Stimulated activated CD8-positive, alpha-beta memory T cell treated with anti-CD3 and anti-CD28 coated beads, Interleukin-4, amount 100 ng/mL, for 1 hour (primary cell): ENCODE measurements at places on chromosomes 5 and 9.

DNA sequence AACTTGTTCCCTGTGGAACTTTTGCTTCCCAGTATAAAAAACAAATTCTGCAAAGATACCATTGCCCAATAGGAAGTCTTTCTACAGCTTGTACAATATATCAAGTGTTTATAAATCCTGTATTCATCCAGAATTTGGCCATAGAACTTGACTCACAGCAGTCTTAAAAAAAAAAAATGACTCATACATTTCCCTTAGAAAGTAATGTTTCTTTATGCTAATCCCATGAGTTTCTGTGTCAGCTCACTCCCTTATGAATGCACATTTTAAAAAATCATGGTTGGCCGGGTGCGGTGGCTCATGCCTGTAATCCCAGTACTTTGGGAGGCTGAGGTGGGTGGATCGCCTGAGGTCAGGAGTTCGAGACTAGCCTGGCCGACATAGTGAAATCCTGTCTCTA is 89.3 kb upstream of the DMRT1 start:
- DNase-seq: no peak

GRCh38 chr5:104146652-104147051 is 584.1 kb upstream of the NUDT12 start:
- no peak for DNase-seq

DNA sequence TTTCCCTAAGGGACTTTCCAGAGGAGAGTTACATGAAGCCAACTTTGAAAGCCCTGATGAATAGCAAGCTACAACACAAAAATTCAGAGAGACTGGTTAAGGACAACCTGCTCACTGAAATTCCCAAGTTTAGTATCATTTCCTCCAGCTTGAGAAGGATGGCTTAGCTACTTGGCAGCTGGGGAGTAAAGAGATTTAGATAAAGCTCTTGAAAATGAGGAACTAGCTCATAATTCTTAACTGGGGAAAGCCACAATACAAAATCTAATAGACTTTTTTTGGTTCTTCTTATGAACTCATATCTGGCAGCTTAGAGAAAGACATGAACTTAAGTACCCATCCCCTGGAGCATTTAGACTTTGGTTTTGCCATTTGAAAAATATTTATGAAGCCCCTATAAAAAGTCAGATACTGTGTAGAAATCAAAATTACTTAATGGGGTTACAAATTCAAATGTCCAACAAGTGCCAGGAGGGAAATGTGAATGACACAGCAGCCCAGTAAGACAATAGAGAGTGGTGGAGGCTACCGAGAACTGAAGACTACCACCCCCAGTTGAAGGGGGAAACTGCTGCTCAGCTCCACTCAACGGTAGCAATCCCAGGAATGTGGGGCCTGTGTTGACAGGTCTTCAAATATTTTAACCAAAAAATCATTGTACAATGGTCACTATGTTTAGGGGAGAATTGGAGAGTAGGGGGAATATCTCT is 79.4 kb upstream of the ADRB2 start:
- no peak for DNase-seq

GRCh38 chr9:31590091-31590490 is 794.4 kb upstream of the ACO1 start:
- DNase-seq: no peak

DNA sequence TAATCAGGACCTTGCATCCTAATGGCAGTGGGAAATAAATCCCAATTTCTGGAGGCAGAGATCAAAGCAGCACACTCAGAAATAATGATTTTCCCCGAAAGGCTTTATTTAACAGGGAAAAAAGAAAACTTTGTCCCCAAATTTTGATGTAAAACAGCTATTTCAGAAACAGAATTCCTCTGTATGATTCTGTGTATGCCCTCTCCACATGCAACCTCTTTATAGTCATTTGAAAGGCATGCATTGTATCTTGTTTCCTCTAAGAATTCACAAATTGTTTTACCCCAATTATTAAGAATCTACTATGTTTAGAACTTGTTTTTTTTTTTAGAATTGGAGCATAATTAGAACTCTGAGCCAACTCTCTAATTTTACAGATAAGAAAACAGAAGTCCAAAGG is 2.7 kb upstream of the PTAR1 start:
- no peak for DNase-seq

DNA sequence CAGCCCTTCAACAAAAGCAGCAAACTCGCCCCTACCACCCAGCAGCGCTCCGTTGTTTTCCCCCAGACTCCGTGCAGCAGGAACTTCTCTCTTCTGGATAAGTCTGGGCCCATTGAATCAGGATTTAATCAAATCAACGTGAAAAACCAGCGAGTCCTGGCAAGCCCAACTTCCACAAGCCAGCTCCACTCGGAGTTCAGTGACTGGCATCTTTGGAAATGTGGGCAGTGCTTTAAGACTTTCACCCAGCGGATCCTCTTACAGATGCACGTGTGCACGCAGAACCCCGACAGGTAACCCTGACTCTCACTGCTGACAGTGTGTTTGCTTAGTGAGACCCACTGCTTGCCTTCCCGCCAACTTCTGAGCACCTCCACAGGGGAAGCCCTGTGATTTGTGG is 81.8 kb downstream of the PRDM6 start:
- DNase-seq: no peak

DNA sequence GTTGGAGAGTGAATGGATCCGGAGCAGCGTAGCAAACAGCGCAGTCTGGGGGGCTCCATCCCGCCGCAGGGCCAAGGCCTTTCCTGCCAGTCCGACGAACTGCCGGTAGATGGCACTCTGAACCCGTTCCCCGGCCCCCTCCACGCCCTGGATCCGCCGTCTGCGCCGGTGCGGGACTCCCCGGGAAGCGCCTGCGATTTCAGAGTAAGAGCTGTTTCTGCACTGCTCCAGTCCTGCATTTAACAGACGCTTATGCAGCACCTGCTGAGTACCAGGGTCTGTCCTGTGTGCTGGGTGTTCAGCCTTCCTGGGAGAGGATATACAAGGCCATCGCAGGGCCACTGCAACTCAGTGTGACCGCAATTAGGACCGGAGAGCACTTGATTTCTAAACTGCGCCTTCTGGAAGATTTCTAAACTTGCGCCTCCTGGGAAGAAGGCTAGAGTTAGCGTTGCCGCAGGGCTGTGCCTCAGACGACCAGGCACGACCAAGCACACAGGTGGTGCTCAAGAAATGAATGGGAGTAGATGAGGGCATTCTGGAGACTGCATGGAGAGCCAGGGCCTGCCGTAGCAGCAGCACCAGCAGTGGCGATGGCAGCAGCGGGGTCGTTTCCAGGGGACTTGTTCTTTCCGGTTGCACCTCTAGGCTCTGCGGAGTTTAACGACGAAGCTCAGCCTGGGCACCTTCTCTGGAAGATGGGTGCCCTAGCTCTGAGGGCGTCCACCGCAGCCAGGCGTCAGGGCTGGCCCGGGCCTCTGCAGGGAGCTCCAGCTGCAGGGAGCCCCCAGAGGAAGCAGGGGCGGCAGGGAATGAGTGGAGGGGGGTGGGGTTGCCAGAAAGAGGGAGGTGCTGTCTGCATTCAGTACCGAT is 14.3 kb upstream of the TIFAB start:
- DNase-seq: peak; percentile 47

DNA sequence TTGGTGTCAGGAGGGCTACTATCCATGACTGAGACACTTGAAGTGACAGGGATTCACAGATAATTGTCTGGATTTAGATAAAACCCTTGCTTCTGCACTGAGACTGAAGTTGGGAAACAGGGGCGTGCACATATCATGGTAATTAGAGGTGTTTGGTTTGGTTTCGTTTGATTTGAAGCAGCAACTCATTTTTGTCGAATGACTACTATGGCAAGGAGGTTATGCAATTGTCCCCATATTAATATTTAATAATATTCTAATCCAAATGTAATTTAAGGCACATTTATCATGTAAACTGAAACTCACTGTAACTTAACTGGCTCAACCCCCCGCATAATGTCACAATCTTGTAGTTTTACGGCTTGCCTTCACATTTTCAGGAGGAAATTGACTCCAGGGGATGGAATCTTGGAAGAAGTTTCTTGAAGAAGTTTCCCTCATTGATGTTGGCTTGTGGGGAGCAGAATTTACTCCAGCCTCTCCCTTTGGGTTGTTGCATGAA is 12.5 kb downstream of the ZNF366 start:
- DNase-seq: no peak

- no peak for DNase-seq
Observed at GRCh38 chr5:128764601-128765310, 200.5 kb upstream of the SLC27A6 start.

GRCh38 chr9:7906783-7907550 is 107.4 kb upstream of the DMAC1 start:
- no peak for DNase-seq

- DNase-seq: no peak
Observed at GRCh38 chr5:176153741-176154140, 84.5 kb upstream of the SIMC1 start.

DNA sequence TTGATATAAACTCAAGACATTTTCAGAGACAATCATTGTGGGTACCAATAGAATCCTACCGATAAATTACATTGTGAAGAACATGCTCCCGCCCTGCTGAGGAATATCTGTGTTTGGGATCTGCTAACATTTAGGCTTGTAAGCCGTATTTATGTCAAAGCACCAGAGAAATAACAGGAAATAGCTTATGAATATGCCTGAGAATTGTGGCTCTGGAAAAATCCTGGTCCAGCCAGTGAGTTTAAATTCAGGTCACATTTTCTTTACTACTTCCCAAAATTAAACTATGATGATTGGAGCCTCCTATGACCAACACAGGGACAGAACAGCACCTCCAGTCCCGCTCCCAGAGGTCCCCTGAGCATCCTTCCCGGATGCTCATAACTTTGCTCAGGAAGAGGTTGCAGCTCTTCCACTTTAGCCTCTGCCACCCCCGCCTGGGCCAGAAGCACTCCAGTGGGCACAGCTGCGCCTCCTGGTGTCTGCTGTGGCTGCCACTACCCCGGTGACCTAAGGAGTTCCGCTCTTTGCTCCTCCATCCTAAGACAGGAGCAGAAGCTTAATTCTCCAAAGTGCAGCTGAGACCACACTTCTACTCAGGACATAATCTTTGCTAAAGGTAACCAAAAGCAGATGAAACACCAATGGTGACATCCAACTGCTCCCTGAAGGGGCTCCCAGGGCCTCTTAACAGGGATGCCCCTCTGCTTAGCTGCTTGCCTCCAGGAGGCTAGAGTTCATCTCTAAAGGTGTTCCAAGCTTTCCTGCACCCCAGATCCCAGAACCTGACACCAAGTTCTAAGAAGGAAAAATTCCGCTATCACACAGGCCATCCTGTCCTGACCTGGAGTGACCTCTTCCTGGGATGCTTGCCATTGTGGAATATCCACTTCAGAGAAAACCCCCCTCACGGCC is 58.8 kb downstream of the SLC1A1 start:
- DNase-seq: no peak

- no peak for DNase-seq
Observed at GRCh38 chr9:8668751-8669150, 869.2 kb upstream of the DMAC1 start.

GRCh38 chr9:124366476-124367220 is 48.6 kb downstream of the PSMB7 start:
- no peak for DNase-seq

DNA sequence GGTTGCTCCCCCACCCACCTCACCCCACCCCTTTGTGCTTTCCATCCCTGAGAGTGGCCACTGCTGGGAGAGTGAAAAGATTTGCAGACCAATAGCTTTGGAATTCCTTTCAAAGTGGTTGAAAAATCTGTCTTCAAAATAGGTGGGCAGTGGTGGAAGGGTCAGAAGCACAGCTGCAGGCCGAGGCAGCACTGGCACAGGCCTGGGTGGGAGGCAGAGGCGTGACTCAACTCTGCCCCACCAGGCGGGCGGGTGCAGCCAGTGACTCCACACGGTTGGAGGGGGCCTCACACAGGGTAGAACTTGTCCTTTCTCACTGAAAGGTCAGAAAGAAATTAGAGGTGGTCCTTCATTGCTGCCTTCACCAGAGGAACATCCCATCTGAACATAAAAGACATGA is 214.9 kb upstream of the TBCA start:
- DNase-seq: no peak

- no peak for DNase-seq
Observed at GRCh38 chr5:64595031-64595855, 89.4 kb downstream of the RGS7BP start.

- DNase-seq: no peak
Observed at GRCh38 chr5:116395226-116395625, 179.4 kb downstream of the SEMA6A start.

DNA sequence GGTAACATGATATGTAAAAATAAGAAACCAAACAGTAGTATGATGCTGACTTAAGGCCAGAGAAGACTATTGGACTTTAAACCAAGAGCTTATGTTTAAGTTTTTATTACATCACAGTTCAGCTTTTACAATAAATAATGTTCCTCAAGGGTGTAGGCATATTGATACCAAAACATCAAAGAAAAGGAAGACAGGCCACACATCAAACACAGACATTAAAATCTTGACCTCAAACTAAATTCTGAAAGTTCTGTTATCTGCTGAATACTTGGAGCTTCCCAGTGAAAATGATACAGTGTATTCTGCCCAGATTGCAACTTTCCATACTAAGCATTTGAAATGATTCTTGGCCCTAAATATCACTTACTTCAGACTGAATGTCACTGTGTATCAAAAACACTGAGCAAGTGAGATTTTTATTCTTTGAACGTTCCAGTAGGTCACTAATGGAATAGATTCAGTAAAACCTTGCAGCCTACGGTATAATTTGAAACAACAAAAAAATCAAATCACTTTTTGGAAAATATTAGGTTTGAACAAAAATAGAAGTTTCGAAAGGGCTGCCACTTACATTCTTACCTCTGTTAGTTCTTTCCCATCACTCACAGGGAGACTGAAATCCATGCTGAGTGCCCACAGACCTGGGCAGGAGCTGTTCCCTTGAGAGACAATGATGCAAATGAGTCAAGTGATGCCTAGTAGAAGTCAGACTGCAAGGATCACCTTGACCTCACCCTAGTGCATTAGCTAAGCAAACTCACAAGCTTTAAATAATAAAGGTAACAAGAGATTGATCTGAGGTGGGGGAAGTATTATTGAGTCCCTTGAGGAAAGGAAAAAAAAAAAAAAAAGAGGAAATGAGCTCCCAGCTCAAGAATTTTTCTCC is 2.5 kb downstream of the LPAR1 start:
- DNase-seq: no peak

DNA sequence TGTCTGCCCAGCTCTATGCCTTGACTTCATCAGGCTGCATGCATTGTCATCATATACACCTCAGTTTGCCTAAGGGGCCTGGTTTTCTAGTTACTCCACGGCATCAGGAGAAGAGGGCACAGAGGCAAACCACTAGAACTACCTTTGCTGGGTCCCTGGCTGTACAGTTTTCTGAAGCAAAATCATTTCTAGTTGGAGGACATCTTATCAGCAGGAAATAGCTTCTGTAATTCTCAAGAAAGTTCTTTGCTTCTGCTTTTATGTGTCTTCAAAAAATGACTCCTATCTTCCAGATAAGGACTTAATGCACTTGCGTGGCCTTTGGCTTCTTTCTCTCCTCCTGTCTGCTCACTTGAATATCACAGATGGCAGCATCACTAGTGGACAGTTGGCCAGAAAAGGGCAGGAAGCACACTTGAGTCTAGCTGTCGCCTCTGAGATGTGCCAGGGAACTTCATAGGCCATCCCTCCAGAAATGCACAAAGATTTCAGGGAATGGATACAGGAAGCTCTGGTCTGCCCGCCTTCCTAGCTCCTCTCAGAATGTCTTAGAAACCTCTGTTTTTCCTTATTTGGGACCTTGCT is 22.4 kb upstream of the LTC4S start:
- no peak for DNase-seq
